Left colon (tissue), 2 donors: ENCODE measurements at places on chromosomes 5 and 9. TPM values are rescaled to one million over a fixed set of nuclear protein-coding genes. Genes with fewer than 3 reads are reported as not detected.

DNA sequence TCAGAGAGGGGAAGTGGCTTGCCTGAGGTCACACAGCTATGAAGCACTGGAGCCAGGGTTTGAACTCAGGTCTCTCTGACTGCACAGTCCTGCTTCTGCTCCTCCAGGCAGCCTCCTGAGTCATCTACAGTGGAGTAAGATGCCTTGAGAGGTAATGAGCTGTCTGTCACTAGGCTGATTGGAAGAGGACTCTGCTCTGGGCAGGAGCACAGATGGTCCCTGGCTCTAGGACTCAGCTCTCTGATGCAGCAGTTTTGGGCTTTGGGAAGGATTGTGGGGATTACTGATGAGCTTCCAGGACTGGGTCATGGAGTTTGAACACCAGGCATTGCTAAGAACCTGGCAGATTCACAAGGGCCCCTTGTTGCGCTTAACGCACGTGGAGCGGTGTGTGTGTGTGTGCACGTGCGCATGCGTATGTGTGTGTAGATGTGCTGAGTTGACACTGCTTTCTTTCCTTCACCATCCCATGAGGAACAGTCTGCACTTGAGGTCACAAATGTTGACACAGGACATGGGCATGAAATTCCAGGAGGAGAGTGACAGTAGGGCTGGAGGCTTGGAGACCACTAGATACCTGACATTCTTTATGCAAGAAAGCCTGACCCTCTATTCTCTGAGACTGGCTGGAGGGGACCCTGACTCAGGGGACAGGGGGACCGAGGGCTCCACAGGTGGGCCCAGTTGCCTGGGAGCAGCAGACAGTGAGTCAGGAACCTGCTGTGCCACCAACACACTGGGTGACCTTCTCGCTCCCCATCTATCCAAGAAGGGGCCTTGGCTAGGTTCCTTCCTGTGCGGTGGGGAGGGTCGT lies 170.5 kb downstream of the RGS3 start:
- peak; percentile 12 for DNase-seq

GRCh38 chr5:2293906-2294305 lies 411.2 kb upstream of the IRX4 start:
- DNase-seq: no peak

DNA sequence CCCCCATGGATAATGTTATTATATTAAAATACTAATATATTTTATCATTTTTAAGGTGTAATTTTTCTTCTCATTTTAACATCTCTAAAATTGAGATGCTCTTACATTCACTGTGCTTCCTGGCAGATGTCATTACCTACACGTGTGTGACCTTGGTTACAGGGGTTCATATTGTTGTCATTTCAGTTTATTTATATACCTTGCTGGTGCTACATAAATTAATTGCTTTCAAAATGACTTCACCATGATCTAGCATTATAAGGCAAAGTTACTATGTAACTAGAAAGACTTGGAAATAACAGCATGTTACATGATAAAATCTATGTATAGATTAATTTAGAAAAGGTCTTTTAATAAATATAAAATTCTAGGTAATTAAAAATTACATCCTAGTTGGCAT lies 60.9 kb downstream of the ARHGEF28 start:
- DNase-seq: no peak

DNA sequence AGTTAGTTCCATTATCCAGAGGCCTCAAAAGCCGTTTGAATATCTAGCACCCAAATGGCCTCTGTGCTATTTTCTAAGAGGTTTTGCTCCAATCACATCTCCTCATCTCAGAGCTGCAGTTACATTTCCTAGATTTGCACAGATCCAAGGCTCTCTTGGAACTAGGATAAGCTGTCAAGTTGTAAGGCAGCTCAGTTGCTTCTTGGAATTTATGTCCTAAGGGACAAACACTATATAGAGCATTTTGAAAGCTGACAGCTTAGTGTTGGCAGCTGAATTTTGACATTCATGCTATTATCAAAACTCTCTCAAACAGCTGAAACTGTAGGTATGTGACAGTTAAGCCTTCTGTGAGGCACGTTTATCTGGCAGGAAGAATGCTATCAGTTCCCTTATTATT lies 97.0 kb downstream of the MACIR start:
- no peak for DNase-seq

Gene ADAMTS6
- total RNA-seq: 1.3 TPM

Gene MCTP1
- 7.0 TPM for total RNA-seq

Gene ADAMTS2
- total RNA-seq: 4.4 TPM

Gene FSD1L
- 7.8 TPM for total RNA-seq
